ENCODE measurements at places on chromosomes 1 and 21.

GRCh38 chr21:31279986-31280385, 64.1 kb downstream of the TIAM1 start:
- DNase-seq, result no peak

DNA sequence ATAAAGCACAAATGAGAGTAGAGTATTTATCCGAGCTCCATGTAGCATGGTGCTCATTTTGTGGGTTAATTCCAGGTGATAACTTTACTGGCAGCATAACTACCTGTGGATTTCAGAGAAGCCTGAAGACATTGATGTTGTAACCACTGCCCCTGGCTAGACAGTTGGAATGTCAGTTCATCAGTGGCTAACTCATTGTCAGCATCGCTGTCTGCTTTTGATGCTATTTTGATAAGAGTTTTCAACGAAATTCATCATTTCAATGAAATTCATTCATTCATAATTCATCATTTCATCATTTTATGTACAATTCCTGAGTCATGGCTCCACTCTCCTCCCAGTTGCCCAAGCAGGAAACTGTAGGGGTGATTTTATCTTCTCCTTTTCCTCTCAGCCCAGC, 34.4 kb downstream of the HSD3B1 start:
- no peak for DNase-seq

- peak; percentile 66 for DNase-seq
These were observed 2.6 kb downstream of the HDGF start for GRCh38 chr1:156748670-156749418.

GRCh38 chr1:110034451-110035235, at the start of gene STRIP1:
Gene STRIP1, plus strand, starts transcription at chr1:110034624. Its CDS starts 14 bp downstream, at chr1:110034638.
- peak; percentile 98 for DNase-seq

DNA sequence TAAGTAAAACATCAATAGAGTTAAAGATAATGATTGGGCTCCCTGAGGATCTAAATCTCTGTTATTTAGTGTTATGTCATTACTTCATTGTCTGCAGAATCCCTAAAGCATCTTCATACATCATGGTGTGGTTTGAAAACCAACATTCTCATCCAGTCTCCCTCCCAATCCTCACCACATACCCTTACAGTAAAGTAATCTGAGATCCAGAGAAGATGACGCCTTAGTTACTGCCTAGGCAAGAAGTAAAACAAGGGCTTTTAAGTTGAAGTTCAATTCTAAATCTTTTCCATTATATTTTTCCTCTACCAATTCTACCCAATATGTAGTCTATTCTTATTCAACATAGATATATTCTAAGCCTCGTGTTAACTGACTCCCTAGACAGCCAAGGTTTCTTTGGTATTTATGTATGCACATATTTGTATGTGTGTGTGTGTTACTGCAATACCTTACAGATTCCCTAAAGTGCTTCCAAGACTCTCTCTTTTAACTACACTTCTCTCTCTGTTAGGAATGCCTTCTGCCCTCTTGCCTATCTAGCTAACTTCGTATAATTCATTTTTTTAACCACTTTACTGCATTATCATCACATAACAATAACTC, 17.3 kb downstream of the DPH5 start:
- DNase-seq, result no peak

- DNase-seq, result peak; percentile 61
These were observed 182.9 kb upstream of the KCND3 start for GRCh38 chr1:112172294-112172882.

DNA sequence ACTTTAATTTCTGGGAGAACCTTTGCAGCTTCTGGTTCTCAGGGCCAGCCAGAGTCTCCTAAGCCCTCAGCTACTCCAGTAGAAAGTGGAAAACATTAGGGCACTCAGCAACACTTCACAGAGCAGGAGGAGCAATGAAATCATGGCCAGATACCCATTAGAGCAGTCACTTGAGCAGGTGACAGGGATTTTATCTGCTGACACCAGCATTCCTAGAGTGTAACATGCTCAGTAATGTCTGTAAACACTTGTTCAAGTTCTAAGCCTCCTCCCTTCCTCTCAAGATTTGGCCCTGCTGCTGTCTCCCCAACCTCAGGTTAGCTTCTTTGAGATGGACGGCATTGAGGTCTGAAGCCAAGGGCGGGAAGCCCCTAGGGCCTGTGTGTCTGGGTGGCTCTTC, 218.0 kb downstream of the GRIK3 start:
- no peak for DNase-seq

GRCh38 chr1:99659755-99660210, 13.9 kb downstream of the PALMD start:
- DNase-seq, result peak; percentile 45

GRCh38 chr1:228902781-228903433, 167.6 kb downstream of the RHOU start:
- DNase-seq, result peak; percentile 99

- DNase-seq, result no peak
These were observed 412.1 kb downstream of the DPYD start for GRCh38 chr1:97508653-97509218.

DNA sequence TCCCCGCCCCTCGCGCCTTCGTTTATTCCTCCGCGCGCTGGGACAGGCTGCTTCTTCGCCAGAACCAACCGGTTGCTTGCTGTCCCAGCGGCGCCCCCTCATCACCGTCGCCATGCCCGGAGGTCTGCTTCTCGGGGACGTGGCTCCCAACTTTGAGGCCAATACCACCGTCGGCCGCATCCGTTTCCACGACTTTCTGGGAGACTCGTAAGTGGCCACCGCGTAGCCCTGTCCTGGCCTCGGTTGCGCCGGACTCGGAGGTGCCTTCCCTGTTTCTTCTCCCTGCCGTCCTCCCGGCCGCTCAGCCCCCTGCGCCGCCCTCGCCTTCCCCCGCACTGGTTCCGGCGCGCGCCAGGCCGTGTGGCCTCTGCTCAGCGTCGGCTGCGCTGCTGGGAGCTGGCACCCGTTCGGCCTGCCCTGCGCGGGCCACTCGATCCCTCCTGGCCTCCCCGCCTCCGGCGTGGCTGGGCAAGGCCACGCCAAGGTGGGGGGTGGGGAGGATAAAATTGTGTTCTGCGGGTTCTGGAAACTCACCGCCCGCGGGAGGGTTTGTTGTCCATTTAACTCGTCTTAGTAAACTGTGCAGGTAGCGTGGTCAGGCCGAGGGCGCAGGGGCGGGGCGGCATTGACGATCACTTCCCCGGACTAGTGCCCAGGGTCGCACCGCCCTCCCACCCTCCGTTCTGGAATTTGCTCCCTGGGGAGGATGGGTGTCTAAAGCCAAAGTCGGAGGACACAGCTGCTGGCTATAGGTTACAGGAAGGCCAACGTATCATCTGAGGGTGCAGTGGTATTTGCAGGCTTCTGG, at the start of gene PRDX6:
PRDX6 (plus strand) TSS at position 50 of the 808 bp plus-strand sequence; CDS start at position 113, 63 bp downstream.
- DNase-seq, result no peak

GRCh38 chr1:229803626-229804217, 177.7 kb downstream of the URB2 start:
- DNase-seq, result no peak

GRCh38 chr1:57424231-57425027, 569 bp upstream of the DAB1 start:
- DNase-seq, result peak; percentile 33

DNA sequence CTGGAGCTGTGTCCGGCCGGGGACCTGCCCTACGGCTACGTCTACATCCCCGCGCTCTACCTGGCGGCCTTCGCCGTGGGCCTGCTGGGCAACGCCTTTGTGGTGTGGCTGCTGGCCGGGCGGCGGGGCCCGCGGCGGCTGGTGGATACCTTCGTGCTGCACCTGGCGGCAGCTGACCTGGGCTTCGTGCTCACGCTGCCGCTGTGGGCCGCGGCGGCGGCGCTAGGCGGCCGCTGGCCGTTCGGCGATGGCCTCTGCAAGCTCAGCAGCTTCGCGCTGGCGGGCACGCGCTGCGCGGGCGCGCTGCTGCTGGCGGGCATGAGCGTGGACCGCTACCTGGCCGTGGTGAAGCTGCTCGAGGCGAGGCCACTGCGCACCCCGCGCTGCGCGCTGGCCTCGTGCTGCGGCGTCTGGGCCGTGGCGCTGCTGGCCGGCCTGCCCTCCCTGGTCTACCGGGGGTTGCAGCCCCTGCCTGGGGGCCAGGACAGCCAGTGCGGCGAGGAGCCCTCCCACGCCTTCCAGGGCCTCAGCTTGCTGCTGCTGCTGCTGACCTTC, 412 bp downstream of the GPR25 start:
- no peak for DNase-seq

- DNase-seq, result no peak
These were observed 71.9 kb downstream of the OBSCN start for GRCh38 chr1:228279722-228280105.

- DNase-seq, result no peak
These were observed 1878.0 kb downstream of the MRPL39 start for GRCh38 chr21:23729331-23729730.

DNA sequence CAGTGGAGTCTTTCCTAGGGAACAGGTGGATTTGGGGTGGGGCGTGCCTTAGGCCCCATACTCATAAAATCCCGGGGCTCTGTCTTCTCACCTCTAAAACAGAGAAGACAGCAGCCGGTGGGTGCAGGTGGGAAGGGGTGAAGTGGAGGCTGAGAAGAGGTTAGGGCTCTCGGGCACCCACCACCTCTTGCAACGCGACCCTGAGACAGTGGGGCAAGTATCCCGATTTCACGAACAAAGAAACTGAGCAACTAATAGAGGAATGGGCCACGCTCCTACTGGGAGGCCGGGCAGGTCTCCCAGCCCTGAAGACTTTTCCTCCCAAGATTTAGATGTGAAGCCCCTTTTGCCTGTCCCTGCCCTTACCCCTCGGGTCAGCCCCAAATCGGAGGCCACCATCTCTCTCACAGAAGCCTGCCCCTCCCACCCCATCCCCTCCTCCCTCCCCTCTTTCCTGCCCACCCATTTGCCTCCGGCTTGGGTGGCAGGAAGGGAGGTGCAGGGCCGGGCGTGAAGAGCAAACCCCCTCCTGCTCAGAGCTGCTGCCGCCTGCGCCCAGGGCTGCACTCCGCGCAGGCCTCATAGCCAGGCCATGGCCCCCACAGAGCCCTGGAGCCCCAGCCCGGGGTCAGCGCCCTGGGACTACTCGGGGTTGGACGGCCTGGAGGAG, at the start of gene GPR25:
GPR25 (plus strand) TSS at position 536 of the 670 bp plus-strand sequence; CDS start at position 593, 57 bp downstream.
- DNase-seq, result no peak

DNA sequence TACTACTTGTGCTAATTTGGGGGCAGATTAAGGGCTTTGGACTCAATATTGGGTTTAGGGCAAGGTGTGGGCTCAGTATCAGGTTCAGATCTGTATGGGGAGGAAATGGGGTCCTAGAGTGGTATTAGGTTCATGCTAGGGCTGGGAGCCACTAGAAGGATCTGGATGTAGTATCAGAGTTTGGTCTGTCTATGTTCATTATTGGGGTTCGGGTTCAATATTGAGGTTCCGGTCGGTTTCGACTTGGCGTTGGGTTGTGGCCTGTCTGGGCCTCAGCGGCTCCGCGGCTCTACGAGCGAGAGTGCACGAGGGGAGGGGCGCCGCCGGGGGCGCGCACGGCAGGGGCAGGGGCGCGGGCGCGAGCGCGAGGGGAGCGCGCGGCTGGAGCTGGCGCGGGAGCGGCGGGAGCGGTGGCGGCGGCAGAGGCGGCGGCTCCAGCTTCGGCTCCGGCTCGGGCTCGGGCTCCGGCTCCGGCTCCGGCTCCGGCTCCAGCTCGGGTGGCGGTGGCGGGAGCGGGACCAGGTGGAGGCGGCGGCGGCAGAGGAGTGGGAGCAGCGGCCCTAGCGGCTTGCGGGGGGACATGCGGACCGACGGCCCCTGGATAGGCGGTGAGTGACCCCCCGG, at the start of gene PTPRF:
PTPRF (plus strand) TSS at position 401 of the 624 bp plus-strand sequence. CDS start 14,193 bp downstream, outside the sequence.
- peak; percentile 63 for DNase-seq

GRCh38 chr1:2582391-2582790, 4.2 kb upstream of the PRXL2B start:
- DNase-seq, result no peak

DNA sequence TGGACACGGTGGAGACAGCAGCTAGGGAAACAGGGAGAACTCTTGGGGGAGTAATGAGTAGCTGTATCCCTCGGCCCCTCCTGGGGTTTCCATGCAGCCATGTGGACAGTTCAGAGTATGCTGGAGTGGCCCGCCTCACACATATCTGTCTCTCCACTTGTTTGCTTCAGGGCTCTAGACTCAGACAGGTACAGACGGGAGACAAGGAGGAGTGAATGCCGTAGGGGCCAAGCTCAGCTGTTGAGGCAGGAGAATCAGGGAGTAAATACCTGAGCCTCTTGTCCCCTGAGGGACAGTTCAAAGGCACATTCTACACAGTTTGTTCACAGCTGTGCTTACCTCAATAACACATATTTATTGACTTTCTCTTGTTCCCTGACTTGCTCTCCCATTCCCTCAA, 7.7 kb upstream of the PTGFRN start:
- no peak for DNase-seq

- no peak for DNase-seq
These were observed 33.1 kb upstream of the COG2 start for GRCh38 chr1:230609208-230609607.

DNA sequence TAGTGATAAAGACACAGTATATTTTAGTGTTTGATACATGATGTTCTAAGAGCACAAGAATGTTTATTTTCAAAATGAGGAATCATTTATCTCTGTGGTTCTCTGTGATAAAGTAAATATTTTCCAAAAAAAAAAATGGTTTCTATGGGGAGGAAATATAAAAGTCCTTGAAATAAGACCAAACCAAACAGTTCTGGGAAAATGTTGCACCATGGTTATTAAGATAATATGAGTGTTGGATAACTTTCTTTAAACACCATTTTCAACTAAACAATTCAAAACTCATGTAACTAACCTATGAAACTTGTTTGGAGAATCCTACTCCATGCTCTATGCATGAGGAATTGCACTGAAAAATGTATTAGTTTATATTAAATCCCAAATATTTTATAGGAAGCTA, 184.6 kb downstream of the KCNT2 start:
- peak; percentile 48 for DNase-seq

GRCh38 chr1:57277681-57278080, 146.2 kb downstream of the DAB1 start:
- DNase-seq, result no peak

GRCh38 chr1:207750631-207751305, 1.1 kb upstream of the CD46 start:
- no peak for DNase-seq

DNA sequence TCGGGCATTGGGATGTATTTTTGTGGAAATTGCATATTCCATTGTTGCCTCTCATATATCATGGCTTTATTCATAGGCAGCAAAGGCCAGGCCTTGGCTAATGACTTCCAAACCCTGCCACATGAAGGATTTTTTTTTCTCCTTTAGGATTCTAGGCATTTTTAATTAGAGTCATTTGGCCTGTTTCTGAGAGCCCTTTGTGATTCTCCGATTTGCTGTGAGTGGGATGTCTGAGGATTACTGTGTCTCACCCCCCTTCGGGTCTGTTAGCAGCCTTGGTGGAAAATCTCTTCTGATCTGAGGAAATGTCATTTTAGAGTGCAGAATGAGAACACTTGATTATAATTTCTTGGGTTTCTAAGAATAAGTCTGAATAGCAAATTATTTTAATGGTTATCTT, 253.5 kb downstream of the NTNG1 start:
- DNase-seq, result no peak

GRCh38 chr1:58447042-58447441, 99.5 kb downstream of the OMA1 start:
- DNase-seq, result no peak
